Right forelimb (tissue), 1 donor: ENCODE measurements at places on chromosomes 4 and X.

DNA sequence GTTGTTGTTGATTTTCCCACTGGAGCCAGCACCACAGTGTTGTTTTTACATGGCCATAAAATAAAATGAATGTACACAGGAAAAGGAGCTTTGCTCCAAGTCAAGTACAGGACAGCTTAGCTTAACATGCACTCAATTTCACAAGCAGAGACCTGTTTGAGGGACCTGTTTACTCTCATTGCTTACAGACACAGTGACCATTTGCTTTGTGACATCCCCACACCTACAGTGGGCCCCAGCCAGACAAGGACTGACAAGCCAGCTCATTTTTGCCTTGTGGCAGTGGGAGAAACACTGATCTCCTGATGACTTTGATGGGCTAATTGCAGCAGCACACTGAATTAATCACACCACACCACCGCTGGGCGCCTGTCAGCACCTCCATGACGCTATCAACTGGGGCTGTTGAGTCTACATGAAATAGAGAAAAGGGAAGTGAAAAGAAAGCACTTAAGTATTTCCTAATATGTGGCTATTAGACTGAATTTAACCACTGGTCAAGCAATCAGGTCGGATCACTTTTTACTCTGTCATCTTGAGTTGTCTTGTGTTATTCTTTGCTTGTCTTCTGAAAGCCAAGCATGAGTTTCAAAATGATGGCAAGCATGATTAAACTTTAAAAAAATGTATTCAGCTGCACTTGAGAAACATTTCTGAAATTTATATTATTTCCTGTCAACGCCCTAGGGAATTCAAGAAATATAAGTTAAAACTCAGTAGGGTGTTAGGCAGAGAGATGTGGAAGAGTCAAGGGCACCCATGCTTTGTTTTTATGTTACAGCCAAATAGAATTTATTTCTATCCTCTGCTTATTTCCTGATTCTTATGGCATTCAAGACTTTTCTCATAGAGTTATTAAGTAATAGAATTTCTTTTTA lies 557.7 kb downstream of the RAB28 start:
- DNase-seq, result no peak

DNA sequence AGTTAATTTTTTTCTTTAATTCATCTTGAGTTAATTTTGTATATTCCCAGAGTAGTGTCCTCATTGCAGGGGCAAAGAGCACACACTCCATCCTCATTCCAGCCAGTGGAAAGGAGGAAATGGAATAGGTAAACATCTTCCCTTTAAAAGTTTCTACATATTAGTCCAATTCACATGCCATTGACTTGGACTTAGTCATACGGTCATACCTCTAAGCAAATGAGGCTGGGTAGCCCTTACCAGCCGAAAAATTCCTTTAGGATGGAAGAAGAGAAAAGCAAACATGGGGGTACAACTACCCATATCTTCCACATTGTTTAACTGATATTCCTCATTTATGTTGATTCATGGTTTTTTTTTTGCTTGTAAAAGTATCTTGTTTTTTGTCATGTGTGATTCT lies 37.4 kb upstream of the NDP start:
- DNase-seq, result no peak

GRCh38 chrX:95101851-95102390 lies 1427.9 kb downstream of the FAM133A start:
- DNase-seq, result no peak

- no peak for DNase-seq
These were observed 544.0 kb upstream of the AGA start for GRCh38 chr4:177986236-177986635.

DNA sequence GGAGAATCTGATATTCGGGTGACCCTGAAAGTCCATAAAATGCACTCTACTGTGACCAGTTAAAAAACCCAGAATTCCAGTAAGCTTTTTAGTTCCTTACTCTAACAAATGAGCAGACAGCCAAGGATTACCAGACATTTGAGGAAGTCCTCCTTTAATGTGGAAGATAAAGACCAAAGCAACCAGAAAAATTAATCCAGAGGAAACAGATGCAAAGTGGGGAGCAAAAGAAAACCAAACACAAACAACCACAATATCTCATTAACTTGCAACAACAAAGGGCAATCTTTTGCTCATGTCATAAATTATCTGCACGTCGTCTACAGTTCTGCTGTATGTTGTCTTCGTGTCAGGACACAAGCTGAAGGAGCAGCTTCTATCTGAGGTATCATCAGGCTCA lies 164.4 kb downstream of the PJA1 start:
- no peak for DNase-seq

DNA sequence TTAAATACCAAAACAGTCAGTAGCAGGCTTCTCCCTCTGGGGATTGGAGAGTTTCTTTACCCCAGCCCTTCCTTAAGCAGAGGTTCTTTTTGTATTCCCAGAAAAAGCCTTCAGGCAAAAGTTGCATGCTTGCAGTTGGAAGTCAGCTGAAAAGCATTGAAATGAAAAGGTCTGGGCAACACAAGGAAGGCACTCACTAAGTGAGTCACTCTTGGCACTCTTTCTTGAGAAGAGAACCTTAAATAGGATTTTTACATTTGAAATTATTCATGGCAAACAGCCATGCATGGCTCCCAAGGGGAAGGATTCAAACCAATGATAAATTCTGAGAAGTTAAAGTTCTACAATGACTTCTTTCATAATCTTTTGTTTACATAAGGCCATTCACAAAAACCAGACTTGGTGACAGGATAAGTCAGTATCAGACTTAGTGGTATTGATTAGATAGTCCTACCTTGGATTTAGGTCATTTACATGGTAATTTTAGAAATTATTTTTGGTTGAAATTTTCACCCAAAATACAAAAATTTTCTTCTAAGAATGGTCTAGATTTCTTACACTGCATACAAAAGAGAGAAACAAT lies 2068.9 kb downstream of the PCDH7 start:
- no peak for DNase-seq

DNA sequence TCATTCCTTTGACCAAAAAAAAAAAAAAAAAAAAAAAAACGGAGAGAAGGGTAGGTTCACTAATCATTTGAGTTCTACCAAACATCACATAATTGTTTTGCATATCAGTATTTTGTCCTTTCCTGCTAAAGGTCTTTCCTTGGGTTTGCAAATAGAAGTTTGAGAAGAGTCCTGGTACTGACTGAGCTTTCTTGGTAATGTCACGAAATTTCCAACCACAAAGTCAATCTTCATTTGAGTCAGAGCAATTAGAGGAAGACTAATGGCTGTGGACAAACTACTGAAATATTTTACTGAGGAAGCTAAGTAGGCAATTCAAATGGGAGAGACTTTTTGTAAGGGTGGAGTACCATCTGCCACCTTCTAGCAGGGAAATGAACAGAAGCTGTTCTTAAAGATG lies 21.7 kb upstream of the CD40LG start:
- no peak for DNase-seq
